NCI-H1105 treated with DMSO at 0.1 percent for 48 hours (cell line): ENCODE measurements at places on chromosomes 2 and 18.

DNA sequence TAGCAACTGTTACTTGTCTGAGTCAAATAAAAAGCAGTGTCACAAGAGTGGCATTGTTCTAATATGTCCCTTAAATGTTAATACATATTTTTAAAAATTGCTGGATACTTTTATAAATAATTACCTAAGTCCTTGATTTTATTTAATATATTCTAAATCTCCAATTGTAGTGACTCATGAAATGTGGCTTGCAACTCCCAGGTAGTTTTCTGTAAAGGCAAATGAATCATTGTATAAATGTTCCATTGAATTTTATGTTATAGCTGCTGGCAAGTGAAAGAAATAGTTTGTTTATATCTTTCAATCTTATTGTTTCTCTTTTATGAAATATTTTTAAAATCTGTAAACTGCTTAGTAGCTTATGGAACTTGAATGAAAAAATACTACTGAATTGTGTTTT, 32.7 kb upstream of the C1GALT1C1L start:
- DNase-seq, result no peak

GRCh38 chr18:25103468-25104155, 248.4 kb downstream of the ZNF521 start:
- DNase-seq, result no peak

GRCh38 chr18:2906704-2907549, 60.1 kb downstream of the EMILIN2 start:
- DNase-seq, result peak; percentile 22

DNA sequence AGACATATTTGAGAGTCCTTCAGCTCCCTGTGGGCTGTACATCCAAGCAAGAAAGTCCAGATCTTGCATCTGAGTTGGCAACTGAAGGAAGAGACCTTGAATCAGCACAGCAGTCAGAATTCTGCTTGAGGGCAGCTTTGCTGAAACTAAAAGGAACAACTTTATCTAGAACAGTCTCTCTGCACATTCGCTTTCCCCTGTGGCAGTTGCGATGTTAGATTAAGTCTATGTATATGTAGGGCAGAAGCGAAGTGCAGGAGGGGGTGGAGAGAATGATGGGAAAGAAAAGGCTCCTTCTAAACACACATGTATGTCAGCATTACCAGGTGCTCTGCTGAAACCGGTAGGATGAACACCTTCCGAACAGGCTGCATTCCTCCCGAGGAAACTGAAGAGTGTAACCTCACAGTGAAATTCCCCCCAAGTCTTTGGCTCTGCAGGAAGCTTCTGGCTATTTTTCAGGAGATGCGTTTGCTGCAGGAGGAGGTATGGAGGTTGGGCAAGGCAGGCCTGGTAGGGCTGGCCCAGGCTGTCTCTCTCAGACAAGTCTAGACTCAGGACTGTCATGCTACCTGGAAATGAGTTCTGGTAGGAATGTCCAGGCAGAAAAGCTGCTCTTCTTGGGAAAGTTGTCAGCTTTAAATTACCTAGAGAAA, 70.0 kb upstream of the ATL2 start:
- no peak for DNase-seq

GRCh38 chr2:104528101-104528500, 325.8 kb upstream of the POU3F3 start:
- no peak for DNase-seq

- no peak for DNase-seq
These were observed 34.9 kb upstream of the PTPN4 start for GRCh38 chr2:119724656-119725485.

DNA sequence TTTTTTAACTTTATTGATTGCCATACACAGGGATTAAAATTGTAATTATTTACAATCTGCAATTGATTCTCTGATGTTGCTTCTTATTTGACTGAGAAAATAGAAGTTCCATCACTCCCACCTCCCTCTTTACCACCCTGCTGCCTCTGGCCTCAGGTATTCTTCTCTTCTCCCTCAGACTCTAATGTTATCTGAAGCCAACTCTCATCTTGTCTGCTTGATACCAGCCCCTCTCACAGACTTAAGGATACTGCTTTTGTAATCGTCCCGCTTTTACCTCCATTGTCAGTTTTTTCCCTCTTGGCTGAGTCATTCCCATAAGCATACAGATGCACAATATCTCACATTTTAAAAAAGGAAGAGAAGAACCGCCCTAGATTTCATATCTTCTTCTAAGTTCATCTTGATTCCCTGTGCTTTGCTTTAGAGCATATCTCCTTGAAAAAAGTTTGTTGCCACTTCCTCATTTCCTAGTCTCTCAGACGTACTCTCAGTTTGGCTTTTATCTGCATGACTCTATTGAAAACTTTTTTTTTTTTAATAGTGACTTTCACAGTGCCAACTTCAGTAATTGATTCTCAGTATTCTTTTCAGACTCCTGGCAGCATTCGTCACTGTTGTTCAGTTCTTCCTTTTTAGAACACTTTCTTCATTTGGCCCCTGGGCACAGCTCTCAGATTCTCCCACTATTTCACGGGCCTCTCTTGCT, 31.1 kb downstream of the SPAG16 start:
- DNase-seq, result no peak

GRCh38 chr18:28409811-28410210, 232.9 kb upstream of the CDH2 start:
- DNase-seq, result no peak

- DNase-seq, result no peak
These were observed 13.8 kb upstream of the SATB2 start for GRCh38 chr2:199471443-199472057.

GRCh38 chr18:3653851-3654441, 204.0 kb downstream of the TGIF1 start:
- DNase-seq, result no peak

GRCh38 chr2:172988728-172989127, 86.9 kb upstream of the MAP3K20 start:
- no peak for DNase-seq

- no peak for DNase-seq
These were observed 47.4 kb upstream of the KDM3A start for GRCh38 chr2:86393521-86394491.

- no peak for DNase-seq
These were observed 202.0 kb upstream of the SLC14A2 start for GRCh38 chr18:45413180-45413836.

DNA sequence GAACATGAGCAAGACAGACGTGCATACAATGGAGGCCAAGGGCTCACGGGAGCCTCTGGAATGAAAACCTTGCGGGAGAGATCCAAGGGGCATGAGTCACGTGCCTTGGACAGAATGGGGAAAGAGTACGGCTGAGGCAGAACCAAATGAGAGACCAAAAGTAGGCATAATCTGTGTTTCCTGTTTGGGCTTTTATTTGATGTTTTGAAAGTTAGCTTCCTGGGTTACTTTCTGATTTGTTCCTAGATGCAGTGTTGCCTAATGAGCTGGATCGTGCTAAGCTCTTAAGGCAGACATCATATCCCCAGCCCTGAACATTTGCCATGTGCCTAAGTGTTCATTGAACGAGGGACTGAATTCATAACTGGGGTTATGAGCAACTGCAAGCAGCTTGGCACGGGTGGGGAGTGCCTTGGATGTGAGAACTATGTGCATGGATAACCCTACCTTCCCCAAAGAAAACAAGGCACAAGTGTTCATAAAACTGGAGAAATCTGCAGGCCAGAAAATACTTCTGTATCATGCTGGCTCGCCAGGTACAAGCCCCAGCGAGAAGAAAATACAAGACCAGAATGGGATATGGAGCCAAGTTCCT, 60.3 kb upstream of the RPL31 start:
- DNase-seq, result no peak

DNA sequence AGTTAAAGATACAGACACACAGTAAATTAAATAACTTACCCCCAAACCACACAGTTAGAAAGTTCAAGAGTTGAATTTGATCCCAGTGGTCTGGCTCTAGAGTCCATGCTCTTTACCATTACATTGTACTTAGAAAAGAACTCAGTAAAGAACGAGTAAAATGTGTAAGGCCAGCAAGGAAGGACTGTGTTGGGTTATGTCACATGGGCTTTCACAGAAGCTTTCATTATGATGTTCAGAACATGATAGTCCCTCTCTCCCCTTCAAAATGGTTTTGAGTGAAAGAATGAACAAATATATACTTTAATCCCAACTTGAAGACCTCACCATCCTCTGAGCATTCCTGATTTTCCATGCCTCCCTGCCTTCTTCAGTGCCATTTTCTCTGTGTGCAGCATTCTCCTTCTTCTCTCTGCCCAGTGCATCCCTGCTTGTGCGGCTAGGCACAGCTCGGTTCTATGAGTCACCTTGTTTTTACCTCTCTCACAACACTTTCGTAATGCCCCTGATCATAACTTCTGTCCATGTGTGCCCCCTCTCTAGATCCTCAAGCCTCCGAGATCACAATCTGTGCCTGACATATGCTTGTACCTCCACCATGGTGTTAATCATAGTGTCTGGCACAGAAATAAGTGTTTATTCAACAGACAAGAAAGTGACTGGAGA, 22.0 kb downstream of the RASGRP3 start:
- no peak for DNase-seq

DNA sequence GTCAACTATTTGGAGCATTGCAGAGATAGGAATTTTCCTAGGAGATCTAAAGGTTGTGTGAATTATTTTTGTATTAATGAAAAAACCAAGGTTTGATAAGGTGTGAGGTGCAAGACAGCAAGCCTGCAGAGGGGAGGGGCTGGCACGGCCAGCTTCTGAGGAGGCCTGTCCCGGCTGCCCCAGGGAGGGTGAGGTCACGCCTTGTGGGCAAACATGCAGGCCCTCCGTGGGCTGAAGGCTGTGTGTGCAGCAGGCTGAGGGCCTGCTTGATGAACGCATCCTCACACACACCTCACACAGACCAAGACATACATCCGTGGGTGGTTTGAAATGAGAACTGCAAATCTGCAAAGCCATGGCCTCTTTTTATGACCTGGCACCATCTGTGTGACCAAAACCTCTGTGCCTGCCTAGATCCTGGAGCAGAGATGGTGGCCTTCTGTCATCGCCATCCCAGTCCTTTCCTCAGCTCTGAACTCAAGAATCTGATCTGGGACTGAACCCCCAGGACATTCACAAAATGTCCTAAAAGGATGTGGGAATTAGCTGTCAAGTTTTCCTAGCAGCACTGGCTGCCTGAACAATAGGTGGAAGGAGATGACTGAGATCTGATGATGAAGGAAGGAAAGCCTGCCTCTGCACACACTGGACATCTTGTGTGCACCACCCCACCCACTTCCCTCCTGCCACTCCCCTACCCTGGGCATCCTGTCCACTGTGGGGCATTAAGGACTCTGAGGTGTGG, 102.4 kb upstream of the MGAT4A start:
- DNase-seq, result no peak

- no peak for DNase-seq
These were observed 16.6 kb upstream of the ZNF396 start for GRCh38 chr18:35393716-35394115.

- DNase-seq, result no peak
These were observed 11.5 kb downstream of the IGFBP5 start for GRCh38 chr2:216683846-216684245.

DNA sequence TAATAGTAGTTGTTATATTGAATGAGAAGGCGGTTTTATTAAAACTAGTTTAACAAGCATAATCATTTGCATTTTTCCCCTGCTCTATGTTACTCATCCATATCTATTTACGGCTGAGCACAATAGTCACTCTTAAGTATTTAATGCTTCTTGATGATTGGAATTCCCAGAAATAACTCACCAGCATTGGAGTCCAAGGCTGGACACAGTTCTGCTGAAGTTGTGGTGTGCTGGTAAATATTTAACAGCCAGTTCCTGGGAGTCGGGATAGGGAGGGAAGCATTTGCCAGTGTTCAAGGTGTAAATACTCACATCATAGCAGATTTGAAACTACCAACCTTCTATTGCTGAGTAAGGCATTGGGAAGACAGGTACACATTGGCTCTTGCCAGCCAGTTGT, 315.1 kb downstream of the MTX2 start:
- DNase-seq, result no peak

- no peak for DNase-seq
These were observed 36.0 kb upstream of the SCN1A start for GRCh38 chr2:166163775-166164174.

DNA sequence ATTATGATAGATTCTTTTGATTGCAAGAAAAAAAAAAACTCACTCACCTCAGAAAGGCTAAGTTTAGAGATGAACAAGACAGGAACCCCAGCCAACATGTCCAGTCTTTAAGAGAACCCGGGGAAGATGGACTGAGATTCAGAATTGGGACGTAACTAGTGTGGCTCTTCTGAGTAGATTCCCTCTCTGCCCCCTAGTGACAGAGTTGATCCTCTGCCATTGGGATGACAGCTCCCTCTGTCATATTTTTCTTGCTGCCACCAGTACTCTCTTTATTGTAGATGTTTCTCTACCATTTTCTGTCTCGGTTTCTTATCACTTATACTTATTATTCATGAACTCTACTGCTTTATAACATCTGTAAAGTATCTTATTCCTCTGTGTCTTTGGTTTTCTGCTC, 77.7 kb downstream of the GULP1 start:
- DNase-seq, result peak; percentile 27

DNA sequence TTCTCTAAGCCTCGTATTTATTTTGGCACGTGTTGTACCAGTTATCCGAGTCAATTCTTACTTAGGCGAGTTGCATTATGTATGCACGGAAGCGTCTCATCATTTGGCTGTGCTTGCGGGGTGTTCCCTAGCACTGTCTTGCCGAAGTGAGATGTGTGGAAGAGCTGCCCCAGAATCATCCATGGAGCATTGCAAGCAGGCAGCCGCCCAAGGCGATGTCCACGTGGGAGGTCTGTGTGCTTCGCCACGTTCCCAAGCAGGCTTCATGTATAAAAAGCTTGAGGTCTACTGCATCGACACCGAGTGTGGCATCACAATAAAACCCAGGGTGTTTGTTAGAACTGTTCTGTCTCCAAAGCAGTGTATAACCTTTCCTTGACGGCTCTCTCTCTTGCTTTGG, 849.9 kb downstream of the DCDC2C start:
- no peak for DNase-seq

GRCh38 chr2:174094542-174094941, 129.4 kb upstream of the SP3 start:
- DNase-seq, result no peak

GRCh38 chr2:26632624-26633185, 8.5 kb downstream of the CIB4 start:
- DNase-seq, result no peak

DNA sequence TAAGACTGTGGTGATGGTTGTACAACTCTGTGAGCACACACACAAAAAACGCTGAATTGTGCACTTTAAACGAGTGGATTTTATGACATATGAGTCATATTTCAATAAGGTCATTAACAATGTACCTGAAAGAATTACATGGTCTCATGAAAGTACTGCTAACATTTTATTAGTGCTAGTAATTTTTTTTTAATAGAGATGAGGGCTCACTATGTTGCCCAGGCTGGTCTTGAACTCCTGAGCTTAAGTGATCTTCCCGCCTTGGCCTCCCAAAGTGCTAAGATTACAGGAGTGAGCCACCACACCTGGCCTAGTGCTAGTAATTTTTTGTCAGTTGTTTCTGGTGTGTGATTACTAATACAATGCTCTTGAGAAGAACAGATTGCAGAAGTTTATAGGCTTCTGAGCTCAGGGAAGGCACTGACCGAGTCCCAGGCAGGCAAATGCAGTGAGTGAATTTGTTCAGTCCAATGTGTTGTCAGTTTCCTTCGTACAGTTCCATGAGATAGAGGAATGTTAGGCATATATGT, 177.0 kb downstream of the TGIF1 start:
- DNase-seq, result no peak

- peak; percentile 81 for DNase-seq
These were observed at the start of gene ANKRD12 for GRCh38 chr18:9136315-9137155. Gene ANKRD12 (plus strand): TSS chr18:9136781. CDS start chr18:9182433, 45,652 bp downstream.

GRCh38 chr18:8982416-8983183, 119.9 kb upstream of the NDUFV2 start:
- peak; percentile 5 for DNase-seq

GRCh38 chr2:200860092-200860795, 4.2 kb downstream of the CLK1 start:
- DNase-seq, result no peak
